ENCODE measurements at places on chromosomes 13 and 19. TPM values are rescaled to one million over a fixed set of nuclear protein-coding genes. Genes with fewer than 3 reads are reported as not detected.

Gene PSG2
- not detected for polyA plus RNA-seq

DNA sequence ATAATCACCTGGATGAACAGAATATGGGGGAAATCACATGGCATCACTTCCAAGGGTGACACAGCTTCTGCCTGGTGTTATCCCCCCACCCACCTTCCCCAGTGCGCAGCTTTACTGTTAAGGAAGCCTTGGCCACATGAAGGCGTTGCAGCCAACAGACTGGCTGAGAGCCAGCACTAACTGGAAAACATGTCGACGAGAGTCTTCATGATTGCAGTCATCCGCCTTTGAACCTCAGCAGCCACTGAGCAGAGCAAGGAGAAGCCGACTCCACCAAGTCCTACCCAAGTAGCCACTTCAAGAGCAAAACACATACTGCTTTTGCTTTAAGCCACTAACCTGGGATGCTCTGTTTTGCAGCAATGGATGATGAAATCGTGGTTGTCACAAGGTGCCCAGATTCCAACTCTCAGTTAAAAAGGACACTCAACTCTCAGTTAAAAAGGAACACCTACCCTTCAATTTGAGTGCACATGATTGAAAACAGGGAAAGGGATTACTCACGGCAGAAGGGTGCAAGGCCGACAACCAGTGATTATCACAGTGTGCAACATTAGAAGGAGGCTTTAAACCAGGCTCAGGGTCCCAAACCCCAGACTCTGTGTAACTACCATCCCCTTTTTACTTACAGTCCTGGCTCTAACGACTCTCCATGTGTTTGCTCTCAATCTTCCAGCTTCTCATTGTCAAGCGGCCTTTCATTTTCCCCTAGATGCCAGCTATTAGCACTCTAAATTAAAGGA is 149.1 kb downstream of the KLF12 start:
- no peak for DNase-seq

Gene IGLON5
- not detected for polyA plus RNA-seq

DNA sequence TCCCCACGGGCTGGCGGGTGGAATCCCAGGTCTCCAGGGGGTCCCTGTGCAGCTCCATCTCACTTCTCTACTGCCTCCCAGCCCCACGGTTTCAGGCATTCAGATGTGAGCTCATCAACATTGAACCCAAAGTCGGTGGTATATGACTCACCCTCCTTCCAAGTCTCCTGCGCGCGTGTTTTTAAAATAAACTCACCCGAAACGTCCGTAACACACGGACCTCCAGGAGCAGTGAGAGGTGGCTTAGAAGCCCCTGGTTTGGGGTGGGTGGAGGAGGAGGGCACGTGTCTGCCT is 14.0 kb upstream of the CRTC1 start:
- DNase-seq: no peak

Gene SUCLA2
- polyA plus RNA-seq: 131 TPM

DNA sequence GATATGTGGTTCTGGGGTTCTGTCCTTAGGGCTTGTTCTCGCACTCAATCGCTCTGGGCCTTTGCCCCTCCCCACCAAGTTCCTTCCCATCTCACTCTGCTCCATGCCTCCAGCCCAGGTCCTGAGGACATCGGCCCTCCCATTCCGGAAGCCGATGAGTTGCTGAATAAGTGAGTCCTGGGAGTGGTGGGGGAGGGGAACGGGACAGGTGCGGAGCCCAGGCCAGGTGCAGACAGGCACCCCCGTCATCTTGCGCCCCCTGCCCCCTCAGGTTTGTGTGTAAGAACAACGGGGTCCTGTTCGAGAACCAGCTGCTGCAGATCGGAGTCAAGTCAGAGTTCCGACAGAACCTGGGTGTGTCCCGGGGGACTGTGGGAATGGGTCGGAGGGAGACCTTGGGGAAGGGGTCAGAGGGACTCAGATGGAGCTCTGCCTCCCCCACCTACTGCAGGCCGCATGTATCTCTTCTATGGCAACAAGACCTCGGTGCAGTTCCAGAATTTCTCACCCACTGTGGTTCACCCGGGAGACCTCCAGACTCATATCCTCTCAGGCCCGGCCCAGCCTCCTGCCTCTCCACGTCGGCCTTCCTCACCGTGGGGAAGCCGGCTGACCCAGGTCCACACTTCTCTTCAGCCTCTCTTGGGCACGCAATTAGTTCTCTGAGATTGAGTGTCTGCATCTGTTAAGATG is 10.1 kb downstream of the FUZ start:
- no peak for DNase-seq

GRCh38 chr13:26929971-26930730 is 169.6 kb upstream of the GPR12 start:
- DNase-seq: peak; percentile 72

Gene RFPL4A
- not detected for polyA plus RNA-seq

- peak; percentile 77 for DNase-seq
Observed at GRCh38 chr19:21482863-21483276, 22.5 kb upstream of the ZNF429 start.

Gene EBI3
- polyA plus RNA-seq: 0.27 TPM

- DNase-seq: no peak
Observed at GRCh38 chr13:92873029-92873428, 353.6 kb upstream of the GPC6 start.

- DNase-seq: peak; percentile 75
Observed at GRCh38 chr19:46787331-46788261, 798 bp downstream of the SLC1A5 start.

DNA sequence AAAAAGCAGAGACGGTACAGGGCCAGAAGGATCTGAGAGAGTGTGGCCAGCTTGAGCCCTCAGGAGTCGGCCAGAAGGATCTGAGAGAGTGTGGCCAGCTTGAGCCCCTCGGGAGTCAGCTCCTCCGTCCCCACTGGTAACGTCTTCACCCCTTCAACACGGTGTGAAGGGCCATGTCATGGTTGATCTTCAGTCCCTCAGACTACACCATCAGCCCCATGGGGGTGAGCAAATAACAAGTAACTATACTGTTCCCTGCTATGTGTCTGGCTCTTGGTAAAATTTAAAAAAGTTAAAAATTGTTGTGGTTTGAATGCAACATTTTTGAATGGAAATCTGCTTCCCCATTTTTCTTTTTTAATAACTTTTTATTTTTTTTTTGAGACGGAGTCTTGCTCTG is 1.6 kb upstream of the ZNF8 start:
- no peak for DNase-seq

- no peak for DNase-seq
Observed at GRCh38 chr19:51398096-51398704, 7.8 kb upstream of the C19orf84 start.

DNA sequence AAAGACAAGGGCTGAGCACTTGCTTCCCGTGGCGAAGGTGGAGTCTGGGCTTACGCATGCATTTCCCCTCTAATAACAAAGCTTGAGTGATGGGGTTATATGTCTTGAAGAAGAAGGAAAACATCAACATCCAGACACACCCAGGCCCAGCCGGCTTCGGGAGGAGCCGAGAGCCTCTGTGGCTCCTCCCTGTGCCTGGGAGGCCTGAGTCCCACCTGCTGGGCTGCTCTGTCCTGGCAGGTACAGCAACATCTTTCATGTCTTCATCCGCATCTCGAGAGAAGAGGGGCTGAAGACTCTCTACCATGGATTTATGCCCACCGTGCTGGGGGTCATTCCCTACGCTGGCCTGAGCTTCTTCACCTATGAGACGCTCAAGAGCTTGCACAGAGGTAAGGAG is 30.6 kb downstream of the TMEM161A start:
- DNase-seq: no peak

GRCh38 chr13:75796825-75797224 is 160.7 kb downstream of the LMO7 start:
- DNase-seq: no peak

GRCh38 chr13:20159646-20160305 is 1.1 kb downstream of the GJA3 start:
- DNase-seq: no peak

GRCh38 chr19:42508892-42509444 is 19.3 kb downstream of the CEACAM1 start:
- DNase-seq: no peak

Gene STARD13
- 2.6 TPM for polyA plus RNA-seq

Gene KLK7
- polyA plus RNA-seq: not detected

Gene GALP
- not detected for polyA plus RNA-seq

GRCh38 chr13:29324601-29325000 is 270.9 kb downstream of the SLC7A1 start:
- no peak for DNase-seq

DNA sequence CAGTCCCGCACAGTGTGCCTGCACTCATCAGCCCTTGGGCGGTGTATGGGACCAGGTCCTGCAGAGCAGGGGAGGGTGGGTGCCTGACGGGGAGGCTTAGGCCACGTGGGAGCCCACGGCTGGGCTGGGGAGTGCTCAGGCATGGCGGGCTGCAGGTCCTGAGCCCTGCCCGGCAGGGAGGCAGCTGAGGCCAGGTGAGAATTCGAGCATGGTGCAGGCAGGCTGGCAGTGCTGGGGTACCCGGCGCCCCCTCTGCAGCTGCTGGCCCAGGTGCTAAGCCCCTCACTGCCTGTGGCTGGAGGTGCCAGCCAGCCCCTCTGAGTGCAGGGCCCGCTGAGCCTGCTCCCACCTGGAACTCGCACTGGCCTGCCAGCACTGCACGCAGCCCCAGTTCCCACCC is 630.9 kb upstream of the PCDH20 start:
- DNase-seq: peak; percentile 47

GRCh38 chr19:40642757-40643305 is 41.7 kb downstream of the LTBP4 start:
- DNase-seq: no peak

DNA sequence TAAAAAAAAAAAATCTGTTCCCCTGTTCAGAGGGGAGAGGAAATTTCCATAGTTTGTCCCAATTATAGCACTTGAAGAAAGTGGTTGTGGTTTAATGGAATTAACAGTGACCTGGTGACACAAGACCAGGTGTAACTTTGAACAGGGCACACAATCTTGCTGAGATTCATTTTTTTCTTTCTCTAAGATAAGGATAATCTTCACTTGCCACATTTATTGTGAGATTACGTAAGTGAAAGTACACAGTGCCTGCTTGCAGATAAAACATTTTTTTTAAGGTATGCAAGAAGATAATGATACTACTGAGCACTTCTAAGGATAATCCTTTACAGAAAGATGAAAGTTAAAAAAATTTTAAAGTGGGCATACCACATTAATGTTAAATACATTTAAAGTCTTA is 448.1 kb downstream of the DIAPH3 start:
- no peak for DNase-seq
